Karpas-422 (cell line): ENCODE measurements at places on chromosomes 5 and 9.

DNA sequence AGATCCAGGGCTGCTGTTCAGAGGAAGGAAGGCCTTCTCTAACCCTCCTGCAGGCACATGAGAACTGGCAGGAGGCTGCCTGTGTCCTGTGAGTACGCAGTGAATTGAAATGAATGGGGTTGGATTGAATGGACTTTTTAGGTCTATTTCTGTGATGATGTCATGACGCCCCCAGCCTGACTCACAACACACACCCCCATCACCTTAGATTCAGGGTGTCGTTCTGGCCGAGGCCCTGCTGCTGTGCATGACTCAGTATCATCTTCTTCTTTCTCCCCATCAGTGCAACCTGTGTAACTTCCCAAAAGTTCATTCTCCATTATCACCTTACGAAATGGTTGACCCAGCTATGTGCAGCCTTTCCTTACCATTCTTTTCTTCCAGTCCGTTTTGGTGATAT lies 5.4 kb downstream of the PCAT7 start:
- no peak for DNase-seq

DNA sequence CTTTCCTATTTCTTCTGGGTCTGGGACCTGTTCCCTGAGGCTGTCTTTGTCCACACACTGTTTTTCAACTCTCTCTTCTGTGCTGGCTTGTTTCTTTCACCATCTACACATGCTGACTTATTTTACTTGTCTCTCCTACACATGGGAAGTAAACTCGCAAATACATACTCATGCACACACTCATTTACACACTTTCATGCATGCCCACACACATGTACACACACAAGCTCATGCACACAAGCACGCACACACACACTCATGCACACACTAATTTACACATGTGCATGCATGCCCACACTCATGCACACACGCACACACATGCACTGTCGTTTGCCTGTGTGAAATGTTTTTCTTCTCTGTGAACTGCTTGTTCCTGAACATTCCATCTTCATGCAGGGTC lies 169.0 kb downstream of the IRX2 start:
- no peak for DNase-seq

DNA sequence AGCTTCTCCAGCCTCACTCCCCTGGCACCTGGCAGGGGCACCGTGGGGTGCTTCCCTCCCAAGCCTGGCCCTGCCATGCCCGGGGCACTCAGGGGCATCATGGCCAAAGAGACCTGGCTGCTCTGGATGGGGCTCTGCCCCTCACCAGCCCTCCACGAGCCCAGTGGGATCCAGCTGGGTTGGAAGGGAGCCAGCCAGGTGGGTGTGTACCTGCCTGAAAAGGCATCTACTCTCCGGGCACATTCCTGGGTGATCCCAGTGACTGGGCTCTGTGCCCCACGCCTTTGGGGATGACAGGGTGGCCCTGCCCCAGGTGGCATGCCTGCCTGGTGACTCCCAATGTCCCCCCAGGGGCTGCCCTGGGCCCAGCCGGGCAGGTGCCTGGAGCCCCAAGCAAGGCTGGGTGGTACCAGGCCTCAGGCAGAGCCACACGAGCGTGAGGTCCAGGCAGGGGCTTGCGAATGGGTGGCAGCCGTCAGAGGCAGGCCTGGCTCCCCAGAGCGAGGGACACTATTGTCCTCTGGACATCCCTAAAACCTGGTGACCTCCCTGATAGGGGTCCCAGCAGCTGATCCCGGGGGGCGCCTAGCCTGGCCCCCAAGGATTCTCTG lies 777 bp downstream of the GPSM1 start:
- peak; percentile 54 for DNase-seq

DNA sequence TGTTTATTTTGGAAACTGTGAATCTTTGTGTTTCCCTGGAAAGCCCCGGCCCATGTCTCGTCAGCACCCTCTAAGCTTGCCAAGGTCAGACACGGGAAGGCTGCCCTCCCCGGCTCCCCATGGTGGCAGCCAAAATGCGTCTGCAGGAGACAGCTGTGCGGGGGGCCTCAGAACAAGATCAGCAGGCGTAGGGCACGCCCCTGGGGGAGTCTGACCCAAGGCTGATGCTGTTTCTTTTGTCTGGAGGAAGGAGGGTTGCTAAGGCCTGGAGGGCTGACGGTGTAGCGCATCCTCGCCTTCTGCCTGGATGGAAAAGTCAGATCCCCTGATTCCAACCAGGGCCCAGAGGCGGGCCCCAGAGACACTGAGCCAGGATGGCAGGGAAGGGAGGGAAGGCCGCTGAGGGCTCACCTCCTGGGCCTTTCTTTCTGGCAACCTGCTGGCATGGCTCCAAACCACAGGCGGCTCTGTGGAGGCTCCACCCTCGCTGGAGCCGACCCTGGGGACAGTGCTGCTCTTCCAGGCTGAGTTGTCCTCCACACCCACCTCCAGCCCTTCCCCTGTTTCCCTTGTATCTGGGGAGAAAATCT lies 57.2 kb downstream of the OLFM1 start:
- DNase-seq: no peak

DNA sequence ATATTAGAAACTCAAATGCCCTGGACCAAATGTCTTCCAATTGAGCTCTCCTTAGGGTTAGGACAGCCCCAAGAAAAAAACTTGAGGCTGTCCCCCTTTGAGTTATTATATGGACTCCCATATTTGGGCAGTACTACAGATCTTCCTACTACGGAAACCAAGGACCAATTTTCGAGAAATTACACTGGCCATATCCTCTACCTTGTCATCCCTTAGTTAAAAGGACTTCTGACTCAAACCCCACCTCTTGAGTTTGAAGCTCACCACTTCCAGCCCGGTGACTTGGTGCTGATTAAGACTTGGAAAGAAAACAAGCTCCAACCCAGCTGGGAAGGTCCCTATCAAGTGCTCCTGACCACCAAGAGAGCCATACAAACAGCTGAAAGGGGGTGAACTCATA lies 497.0 kb upstream of the GRAMD2B start:
- no peak for DNase-seq

DNA sequence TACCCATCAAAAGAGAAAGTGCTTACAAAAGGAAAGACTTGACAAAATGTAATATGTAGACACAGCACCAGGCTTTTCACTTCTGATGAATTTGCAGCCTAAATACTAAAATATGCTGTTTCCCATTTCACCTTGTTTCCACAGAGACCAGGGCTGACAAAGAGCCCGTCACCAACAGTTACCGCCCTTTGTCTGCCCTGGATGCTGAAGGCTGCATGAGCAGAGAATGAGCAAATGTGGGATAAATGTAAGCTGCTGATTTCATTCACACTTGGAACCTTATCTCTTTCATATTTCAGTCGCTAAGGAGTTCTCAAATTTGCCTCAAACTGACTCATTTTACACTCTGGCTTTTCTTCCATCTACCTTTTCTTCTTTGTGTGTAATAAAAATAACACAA lies 213.9 kb downstream of the TMEM167A start:
- no peak for DNase-seq

DNA sequence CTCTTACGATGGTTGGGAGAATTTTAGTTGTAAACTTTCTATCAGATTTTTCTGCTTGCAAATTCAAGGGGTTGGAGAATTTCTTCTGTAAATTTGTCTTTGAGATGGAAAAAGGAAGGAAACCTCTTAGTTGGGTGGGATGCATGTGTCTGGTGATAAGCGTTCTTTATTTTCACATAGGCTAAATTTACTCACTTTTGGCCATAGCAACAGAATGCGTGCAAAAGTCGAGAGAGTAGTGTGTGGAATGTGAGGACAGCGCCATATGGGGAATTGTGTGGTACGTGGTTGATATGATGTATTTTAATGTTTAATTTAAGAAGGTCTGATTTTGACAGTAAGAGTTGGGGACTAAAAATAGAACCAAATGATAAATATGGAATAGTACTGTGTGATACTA lies 282.2 kb downstream of the TAF11L14 start:
- no peak for DNase-seq

- DNase-seq: no peak
These were observed 44.3 kb downstream of the FOXB2 start for GRCh38 chr9:77063645-77064285.

DNA sequence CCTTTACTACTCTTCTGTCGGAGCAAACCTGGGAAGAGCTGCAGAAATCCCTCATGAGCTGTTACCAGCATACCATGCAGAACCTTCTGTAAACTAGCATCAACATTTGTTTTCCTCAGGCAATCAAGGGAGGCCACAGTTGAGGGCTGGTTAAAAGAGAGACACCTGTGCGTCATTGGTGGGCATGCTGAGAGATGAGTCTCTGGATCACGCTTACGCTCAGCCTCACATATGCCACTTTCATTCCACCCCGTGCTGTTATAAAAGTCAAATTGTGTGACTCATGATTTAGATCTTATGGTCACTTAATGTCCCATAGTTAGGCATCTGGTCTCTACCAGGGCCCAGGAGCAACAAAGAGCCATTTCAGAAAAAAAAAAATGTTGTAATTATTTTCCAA lies 18.1 kb upstream of the ICE1 start:
- no peak for DNase-seq

DNA sequence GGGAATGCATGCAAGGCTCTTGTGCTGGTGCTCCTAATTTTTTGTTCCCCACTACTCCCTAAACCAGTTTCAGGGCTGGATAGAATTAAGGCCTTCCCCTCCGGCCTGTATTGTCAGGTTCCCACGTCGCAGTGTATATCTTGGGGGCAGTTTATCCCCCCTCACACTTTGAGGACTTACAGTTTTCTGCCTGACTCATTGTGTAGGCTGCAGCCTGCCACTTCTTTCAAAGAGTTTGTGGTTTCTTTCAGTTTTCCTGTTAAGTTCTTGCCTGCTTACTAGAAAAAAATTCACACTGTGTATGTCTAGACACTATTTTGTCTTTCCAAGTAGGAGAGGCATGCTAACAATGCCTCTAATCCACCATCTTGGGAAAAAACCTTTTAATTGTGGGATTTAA lies 28.4 kb upstream of the BTNL3 start:
- DNase-seq: no peak

GRCh38 chr9:450057-450456 lies 235.4 kb downstream of the DOCK8 start:
- DNase-seq: no peak

DNA sequence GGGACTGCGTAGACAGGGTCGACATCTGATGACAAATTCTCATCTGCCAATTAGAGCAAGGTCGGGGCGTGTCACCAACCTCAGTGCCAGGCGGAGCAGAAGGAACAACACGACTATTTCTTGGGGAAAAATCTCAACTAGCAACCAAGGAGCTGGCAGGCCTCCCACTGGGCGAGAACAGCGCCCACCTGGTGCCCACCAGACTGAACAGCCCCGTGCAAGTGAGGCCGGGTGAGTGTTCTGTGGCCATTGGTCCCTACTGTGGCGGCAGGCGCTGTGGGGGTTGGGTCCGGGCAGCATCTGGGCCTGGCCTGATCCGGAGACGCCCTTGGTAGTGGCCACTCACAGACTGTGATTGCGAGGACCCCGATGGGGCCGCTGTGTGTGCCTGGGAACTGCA lies 11.5 kb downstream of the NOTCH1 start:
- no peak for DNase-seq

- DNase-seq: no peak
These were observed 20.6 kb upstream of the C5orf24 start for GRCh38 chr5:134825212-134825611.
